Posterior cingulate gyrus (tissue), 11 donors: ENCODE measurements at places on chromosomes 5 and 9.

DNA sequence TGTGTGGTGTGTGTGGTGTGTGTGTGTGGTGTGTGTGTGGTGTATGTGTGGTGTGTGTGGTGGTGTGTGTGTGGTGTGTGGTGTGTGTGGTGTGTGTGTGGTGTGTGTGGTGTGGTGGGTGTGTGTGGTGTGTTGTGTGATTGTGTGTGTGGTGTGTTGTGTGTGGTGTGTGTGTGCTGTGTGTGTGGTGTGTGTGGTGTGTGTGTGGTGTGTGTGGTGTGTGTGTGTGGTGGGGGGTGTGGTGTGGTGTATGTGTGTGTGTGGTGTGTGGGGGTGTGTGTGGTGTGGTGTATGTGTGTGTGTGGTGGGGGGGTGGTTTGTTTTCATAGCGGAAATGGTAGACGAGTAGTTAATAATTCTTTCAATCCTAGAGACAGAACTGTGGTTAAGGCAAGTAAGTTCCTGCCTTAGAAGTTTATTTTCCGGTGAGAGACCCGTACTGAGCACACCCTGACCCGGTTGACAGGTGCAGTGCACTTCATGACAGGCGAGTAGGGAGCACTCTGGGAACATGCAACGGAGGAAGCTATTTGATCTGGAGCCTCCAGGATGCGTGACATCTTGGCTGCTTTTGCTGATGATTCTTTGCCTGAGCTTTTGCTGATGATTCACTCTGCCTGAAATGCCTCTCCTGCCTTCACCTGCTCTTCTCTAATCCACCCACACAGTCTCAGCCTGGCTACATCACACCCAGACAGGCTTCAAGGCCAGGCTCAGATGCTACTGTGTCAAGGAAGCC lies 21.7 kb upstream of the FAT2 start:
- DNase-seq, result no peak

GRCh38 chr5:166102947-166103346 lies 2188.5 kb upstream of the WWC1 start:
- no peak for DNase-seq

DNA sequence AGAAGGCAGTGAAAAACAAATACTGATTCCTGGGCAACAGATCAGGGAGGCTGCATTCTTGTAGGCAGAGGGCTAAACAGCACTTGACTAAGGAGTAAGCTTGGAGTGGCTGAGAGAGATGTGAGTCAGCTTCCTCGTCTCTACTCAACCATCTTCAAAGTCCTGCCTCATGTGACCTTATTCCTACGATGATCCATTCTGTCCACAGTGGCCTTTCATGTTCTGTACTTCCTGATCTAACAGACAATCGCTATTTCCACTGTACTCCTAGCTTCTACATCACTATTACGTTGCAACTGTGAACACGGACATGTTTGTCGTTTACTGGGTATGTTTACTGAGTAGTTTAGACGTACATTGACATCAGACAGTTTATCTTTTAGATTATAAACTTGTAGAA lies 365.4 kb downstream of the ARL15 start:
- no peak for DNase-seq

DNA sequence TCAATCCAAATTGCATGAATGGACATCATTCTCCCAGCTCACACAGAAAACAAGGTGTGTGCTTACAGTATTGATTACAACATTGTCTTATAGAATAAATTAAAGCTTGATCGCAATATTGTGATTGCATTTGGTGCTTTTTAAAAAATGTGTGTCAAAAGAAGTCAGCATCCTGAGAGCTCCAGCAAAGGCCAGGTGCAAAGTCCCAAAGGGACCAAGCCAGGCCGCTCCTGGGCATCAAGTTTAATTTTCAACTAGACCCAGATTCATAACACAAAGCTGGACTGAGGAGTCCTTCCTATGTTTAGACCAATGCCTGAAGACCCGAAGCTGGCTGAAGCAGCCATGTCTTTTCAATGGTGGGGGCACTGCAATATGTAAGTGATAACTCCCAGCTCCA lies 295.6 kb downstream of the IRX2 start:
- no peak for DNase-seq

DNA sequence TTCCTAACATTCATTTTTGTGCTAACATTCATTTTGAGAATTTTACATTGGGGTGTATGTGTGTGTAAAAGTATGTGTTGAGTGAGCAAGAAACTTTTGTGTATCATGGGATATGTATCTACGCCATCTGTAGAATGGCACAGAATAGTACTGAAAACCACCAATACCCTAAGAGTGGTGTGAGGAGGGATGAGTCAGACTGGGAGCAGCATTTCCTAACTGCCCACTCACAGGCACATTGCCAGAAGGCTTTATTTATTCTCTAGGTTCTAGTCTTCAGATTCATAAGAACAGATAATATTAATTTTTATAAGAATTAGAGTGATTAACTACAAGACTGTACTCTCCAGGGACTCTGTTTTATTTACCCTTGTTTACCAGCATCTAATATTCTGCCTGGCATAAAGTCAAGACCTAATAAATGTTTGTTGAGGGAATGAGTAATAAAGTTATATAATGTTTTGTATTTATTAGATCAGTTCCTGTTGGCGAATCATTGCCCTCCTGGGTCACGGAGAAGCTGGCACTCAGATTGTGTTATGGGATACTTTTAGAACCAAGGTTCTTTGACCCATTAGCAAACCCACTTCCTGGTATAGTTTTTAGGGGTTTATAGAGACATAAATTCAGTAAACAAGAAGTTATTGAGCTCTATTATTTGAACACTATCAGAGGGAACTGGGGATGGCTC lies 159.1 kb upstream of the PPP2R2B start:
- no peak for DNase-seq

DNA sequence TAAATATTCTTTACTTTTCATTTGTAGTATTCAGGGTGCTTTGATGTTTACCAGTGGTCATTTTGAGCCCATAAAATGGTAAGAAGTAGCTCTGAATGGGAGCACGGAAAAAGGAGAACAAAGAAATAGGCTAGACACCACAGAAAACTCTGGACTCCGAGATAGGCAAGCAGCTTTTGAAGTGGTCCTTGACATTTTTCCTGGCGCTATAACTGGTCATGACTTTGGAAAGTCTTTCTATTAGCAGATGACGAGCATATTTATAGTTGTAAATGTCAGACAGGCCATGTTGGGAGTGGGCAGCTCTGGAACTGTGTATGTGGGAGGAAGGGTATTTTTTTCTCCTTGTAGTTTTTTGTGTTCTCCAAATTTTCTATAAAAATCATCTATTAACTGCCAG lies 126.1 kb upstream of the POC5 start:
- DNase-seq, result no peak

- no peak for DNase-seq
These were observed 189.8 kb downstream of the ADAMTS12 start for GRCh38 chr5:33701951-33702350.

GRCh38 chr5:31853398-31854135 lies 214.6 kb downstream of the PDZD2 start:
- no peak for DNase-seq

DNA sequence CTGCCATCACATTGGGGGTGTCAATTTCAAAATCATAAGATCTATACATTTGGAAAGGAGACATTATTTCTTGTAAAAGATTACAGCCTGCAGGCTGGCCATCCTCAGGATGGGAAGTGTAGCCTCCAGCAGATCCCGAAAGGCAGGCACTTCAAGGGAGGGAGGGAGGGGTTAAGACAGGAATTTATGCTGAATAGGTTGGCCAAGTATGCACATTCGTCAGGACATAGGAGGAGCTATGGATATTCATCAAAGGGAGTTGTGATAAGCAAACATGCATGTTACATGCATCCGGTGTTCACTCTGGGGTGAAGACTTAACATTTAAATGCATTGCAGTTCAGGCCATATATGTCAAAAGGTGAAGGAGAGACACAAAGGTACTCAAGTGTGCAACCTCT lies 119.4 kb downstream of the CEP120 start:
- no peak for DNase-seq

GRCh38 chr5:58208674-58209073 lies 251.2 kb downstream of the PLK2 start:
- no peak for DNase-seq

DNA sequence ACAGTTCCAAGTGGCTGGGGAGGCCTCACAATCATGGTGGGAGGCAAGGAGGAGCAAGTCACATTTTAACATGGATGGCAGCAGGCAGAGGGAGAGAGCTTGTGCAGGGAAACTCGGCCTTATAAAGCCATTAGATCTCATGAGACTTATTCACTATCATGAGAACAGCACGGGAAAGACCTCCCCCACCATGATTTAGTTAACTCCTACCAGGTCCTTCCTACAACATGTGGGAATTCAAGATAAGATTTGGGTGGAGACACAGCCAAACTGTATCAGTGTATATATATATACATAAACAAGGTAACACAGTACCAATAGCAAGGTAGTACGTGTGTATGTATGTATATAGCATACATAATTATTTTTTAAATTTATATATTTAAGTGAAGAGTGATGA lies 50.9 kb downstream of the NFX1 start:
- no peak for DNase-seq

GRCh38 chr9:38067859-38068681 lies 957 bp downstream of the SHB start:
- no peak for DNase-seq

DNA sequence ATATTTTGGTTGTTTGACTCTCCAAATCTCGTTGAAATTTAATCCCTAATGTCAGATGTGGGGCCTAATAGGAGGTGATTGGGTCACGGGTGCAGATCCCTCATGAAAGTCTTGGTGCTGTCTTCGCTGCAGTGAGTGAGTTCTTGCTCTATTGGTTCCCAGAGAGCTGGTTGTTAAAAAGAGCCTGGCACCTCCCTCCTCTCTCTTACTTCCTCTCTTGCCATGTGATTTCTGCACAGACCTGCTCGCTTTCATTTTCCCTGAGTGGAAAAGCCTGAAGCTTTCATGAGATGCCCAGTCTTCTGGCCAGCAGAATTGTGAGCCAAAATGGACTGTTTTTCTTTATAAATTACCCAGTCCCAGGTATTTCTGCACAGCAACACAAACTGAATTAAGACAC lies 221.6 kb downstream of the MAT2B start:
- DNase-seq, result no peak

DNA sequence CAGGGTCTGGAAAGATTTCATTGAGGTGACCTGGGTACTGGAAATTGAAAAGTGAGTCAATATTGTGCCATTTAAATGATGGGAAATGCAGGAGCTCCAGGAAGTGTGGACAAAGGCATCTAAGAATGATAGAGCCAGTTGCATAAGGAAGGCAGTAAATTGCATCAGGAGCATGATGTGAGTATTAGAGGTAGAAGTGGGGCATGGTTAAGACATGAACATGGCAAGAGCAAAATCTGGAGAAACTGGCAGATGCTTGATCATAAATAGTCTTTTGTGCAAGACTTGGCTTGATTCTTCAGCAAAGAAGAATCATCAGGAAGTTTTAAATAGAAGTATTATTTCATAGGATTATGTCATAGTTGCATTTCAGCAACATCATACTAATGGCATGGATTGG lies 157.4 kb upstream of the PUM3 start:
- DNase-seq, result no peak
